ENCODE measurements at places on chromosomes 2 and 18.

- no peak for DNase-seq
These were observed 154.4 kb upstream of the COL3A1 start for GRCh38 chr2:188819792-188820191.

GRCh38 chr2:25740810-25741381 lies 67.5 kb upstream of the DTNB start:
- DNase-seq, result no peak

GRCh38 chr18:55421615-55422419 lies 166.2 kb downstream of the TCF4 start:
- no peak for DNase-seq

DNA sequence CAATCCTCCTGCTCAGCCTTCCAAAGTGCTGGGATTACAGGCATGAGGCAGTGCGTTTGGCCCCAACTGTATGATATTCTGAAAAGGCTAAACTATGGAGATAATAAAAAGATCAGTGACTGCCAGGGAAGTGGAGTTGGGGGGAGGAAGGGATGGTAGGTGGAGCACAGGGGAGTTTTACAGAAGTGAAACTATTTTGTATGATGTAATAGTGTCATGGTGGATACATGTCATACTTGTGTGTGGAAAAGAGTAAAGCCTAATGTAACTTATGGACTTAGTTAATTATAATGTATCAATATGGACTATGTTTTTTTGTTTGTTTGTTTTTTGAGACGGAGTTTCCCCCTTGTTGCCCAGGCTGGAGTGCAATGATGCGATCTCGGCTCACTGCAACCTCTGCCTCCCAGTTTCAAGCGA lies 2.9 kb upstream of the GGCX start:
- DNase-seq, result no peak

GRCh38 chr18:41881285-41881684 lies 73.7 kb upstream of the PIK3C3 start:
- no peak for DNase-seq

DNA sequence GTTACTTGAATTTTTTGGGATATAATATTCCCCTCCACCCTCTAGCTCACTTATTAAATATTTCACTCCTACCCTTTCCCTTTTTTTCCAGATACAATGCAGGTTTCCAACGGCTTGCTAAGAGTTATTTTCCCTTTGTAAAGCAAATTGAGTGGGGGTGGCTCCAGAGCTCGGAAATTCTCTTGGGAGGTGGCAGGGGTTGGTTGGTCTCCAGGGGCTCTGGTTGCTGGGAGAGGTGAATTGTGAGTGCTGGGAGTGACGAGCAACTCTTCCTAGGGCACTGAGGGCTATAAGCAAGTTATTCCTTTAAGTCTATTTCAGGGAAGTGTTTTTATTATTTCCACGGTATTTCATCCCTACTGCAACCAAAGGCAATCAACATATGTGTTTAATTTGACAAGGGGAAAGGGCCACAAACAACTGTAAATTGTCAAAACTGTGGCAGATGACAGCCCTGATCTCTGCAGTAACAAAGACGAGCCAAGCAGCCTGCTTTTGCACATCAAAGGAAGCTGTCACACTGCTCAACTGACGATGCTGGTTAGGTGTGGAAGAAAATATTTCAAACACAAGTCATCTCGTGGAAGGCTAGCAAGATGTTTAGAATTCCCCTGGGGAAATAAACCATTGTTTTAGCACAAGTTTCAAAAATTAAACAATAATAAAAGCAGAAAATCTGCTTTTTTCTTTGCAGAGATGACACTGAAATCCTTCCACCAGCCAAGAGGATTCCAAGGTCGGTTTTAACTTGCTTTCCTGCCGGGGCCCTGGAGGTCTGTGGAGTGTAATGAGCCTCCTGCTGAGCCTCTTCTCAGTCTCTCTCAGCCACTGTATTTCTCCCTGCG lies 34.8 kb upstream of the ASXL2 start:
- DNase-seq, result no peak

GRCh38 chr18:13710414-13710831 lies 15.9 kb downstream of the FAM210A start:
- no peak for DNase-seq

DNA sequence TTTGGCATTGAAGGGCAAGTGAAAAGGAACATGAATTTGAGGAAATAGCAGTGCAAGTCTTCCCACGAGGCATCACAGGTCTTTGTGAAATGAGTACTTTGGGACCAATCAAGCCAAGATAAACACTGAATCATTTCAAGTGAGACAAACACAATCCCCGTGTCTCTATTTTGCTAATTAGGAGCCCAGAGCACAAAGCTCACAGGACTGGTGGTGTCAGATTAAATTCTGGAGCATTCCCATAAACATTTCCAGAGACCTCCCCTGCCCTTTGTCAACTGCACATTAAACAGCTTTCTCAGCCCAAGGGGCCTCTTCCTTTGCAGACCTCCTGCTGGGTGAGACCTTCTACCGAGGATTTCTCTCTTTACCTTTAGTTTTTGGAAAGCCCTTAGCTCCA lies 50.7 kb downstream of the DAPL1 start:
- no peak for DNase-seq

GRCh38 chr2:200337621-200338020 lies 31.1 kb downstream of the SPATS2L start:
- no peak for DNase-seq

DNA sequence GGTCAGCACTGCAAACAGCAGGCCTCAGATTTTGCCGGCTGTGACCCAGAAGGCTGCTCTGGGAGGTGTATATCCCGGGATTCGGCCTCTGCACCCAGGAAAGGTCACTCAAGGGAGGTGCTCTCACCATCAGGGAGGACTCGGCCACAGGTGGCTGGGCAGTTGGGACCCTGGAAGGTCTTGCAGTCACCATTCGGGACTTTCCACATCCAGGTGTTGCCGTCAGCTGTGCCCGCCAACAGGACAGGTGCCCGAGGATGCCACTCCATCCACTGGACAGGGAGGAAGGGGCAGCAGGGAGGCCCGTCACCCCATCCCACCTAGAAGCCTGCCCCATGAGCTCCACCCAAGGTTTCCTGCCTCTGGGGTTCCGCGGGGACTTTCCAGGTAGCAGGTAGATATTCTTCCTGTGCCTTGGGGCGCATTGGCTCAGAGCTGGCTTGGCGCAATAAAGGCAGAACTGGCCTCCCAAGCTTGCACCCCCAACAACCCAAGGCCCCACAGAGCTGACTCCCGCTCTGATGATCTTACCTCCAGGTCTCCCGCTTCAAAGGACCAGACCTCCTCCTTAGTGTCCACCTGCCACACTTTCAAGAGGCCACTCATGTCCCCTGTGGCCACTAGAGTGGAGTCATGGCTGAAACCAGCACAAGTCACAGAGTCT lies 3.5 kb downstream of the AAMP start:
- DNase-seq, result no peak

DNA sequence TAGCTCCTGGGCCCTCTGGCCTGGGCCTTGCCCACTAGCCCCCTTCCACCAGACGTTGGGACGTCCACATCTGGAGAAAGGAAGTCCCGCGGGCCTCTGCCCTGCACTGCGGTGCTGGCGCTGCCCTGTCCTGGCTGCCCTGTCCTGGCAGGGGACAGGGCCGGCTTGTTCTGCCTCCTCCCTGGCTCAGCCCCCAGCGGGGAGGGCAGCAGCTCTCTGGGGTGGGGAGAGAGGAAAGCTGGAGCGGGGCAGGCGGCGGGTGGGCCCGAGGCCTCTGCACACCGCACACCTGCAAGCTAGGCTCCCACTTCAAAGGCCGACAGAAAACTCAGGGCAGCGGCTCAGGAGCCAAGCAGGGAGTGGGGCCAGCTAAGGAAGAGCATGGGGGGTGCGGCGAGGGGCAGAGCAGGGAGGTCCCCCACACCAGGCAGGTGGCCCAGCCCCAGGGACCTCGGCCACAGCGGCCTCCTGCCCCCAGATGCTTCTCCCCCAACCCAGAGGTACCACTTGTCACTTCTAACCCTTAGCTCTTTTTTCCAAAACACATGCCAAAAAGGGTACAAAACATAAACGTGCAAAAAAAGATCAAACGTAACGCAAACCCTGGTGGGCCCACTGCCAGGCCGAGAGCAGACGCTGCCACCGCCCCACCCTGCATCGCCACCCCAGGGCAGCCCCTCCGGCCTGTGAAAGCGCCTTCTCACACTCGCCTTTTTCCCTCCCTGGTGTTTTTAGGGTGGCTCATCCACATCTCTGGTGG lies 13.5 kb downstream of the SNED1 start:
- DNase-seq, result no peak

GRCh38 chr2:20049637-20050036 lies 1.8 kb downstream of the LAPTM4A start:
- DNase-seq, result no peak

DNA sequence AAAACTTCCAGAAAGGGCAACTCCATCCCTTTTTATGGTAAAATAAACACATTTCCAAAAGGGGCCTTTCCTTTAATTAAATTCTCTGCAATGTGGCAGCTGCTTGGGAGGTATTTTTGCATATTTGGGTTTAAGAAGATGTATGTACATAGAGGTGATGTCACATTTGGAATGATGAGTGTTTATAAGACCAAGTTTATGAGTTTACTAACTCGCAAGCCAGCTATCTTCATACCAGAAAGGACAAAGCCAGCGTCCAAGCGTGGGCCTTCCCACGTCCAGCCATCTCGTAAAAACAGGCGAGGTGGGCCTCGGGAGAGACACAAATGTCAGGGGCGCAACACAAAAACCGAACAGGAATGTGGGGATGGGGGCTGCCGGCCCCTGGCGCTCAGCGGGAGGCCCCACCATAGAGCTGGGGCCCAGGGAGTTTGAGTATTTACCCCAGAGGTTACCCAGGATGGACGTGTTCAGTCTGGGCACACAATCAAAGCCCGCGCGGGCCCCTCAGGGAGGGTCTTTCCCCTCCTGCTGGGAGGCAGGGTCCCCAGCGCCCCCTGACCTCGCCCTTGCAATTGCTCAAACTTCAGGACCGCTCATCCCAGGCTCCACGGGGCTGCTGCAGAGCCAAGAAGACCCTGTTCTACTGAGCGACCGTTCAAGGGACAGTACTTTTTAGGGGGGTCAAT lies 137.3 kb downstream of the TWIST2 start:
- no peak for DNase-seq

GRCh38 chr2:155930312-155930711 lies 402.2 kb downstream of the NR4A2 start:
- DNase-seq, result no peak

GRCh38 chr2:13474538-13474937 lies 757.8 kb downstream of the TRIB2 start:
- DNase-seq, result no peak

DNA sequence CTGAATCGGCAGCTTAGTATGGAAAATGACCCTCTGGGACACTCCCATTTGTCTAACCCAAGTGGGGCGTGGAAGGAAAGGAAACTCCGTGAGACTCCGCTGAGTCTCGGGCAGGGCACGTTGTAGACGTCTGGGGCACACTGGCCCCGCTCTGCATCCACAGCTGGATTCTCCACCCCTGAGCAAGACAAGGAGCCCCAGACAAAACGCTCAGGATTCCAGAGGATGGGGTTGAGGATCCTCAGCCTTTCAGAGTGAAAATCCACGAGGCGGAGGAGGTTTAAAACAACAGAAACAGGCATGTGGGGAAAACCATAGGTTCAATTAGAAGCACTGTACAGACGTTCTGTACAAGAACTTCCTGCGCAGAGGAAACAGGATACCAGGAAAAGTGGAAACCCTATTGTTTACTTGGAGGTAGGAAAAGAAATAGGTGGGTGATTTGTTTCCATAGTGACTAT lies 124.9 kb upstream of the ZNF236 start:
- DNase-seq, result no peak

DNA sequence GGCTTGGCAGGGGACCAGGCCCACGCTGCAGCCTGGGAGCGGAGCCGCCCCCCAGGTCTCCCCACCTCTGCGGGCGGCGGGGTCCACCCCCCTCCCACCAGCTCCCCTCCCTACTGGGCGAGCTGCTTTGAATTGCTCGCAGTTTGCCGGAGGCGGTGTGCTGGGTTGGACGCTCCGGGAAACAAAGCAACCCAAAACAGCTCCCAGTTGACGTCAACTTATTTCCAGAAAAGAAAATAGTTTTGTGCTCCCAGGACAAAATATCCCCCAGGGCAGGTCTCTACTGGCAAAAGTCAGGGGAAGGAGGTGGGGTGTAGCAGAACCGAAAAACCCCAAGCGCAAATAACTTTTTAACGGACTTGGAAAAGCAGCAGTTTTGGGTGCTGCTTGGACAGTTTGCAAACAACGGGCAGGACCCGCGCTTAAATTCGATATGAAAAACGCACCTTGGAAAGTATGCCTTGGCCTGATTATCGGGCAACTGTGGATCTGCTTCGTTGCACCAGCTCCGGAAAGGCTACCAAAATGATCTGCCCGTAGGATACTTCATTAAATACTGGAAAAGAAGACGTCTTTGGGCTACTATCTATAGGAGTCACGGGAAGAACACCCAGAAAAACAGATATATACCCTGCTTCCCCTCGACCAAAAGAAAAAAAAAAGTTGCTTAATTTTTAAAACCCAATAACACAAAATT lies 2.8 kb upstream of the KCTD1 start:
- DNase-seq, result no peak

- no peak for DNase-seq
These were observed 10.4 kb downstream of the FOXI3 start for GRCh38 chr2:88442061-88442460.

GRCh38 chr18:42480441-42480840 lies 525.4 kb downstream of the PIK3C3 start:
- DNase-seq, result no peak

- DNase-seq, result no peak
These were observed 182.9 kb upstream of the ID2 start for GRCh38 chr2:8498994-8499393.

DNA sequence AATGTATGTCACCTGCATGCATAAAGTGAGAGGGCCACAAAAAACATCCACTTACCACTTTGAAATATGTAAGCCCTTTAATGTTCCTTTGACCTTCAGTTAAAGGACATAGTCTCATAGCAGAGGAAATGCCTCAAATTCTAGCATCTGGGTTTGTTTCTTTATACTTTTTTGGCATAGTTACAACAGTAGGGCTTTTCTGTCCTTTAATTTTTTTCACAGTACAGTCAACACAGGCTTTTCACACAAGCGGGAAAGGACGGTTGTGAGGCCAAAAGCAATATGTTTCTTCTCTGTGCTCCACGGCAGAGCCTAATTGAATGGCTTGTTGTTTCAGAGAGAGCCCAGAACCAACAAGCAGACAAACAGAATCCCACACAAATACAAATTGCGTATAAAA lies 57.6 kb downstream of the CRIM1 start:
- DNase-seq, result no peak

GRCh38 chr18:78776706-78777285 lies 202.8 kb upstream of the SALL3 start:
- no peak for DNase-seq

- no peak for DNase-seq
These were observed 33.0 kb upstream of the GREB1 start for GRCh38 chr2:11500702-11501303.
